ENCODE measurements at places on chromosomes 3 and 15.

- no peak for DNase-seq
Observed at GRCh38 chr3:141074529-141074928, 23.4 kb downstream of the SPSB4 start.

GRCh38 chr15:37359893-37360290 is 259.5 kb upstream of the MEIS2 start:
- no peak for DNase-seq

DNA sequence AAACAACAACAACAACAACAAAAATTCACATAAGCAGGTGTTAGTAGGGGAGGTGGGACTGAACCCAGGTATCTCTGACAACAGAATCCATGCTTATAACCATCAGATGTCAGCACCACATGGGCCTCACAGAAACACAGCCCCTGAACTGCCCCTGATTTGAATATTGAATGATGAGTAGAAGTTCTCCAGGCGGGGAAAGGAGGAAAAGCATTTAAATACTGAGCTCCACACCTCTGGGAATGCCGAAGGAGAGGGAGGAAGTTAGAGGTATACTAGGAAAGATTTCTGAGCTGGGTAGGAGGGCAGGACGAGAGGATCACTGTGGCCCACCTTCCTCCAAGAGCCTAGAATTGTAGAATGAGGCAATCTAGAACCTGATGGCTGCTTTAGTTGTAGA is 31.9 kb upstream of the EIF4A2 start:
- DNase-seq, result no peak

- no peak for DNase-seq
Observed at GRCh38 chr15:70259640-70260508, 162.2 kb upstream of the TLE3 start.

- no peak for DNase-seq
Observed at GRCh38 chr15:90884719-90885431, 571 bp downstream of the FES start.

DNA sequence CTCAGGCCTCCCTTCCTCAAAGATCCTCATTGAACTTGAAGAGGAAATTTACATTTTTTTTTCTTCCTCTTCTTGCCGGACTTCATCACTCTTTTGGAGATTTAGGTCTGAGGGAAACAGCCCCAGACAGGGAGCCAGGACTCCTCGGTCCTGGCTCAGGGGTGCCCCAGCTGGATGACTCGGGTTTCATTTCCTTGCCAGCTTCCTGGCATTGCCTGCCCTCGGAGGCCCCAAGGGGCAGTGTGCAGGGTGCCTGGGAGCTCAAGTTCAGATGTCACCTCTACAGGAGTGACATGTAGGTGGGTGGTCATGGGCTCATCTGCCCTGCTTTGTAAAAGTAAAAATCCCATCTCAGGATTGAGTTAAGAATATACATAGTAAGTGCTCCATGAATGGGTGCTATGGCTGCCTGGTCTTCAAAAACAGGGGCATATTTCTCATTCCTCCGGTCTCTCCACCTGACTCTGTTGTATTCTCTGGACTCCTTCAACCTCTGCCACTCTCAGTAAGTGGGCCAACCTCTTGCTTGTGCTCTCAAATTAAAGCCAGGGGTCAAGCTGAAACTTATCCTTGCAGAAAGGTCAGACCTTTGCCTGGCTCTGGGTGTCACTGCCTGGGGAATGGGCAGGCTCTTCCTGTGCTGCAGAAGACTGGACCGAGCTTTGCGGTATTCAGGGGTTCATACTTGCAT is 51.8 kb downstream of the SMAD6 start:
- no peak for DNase-seq

DNA sequence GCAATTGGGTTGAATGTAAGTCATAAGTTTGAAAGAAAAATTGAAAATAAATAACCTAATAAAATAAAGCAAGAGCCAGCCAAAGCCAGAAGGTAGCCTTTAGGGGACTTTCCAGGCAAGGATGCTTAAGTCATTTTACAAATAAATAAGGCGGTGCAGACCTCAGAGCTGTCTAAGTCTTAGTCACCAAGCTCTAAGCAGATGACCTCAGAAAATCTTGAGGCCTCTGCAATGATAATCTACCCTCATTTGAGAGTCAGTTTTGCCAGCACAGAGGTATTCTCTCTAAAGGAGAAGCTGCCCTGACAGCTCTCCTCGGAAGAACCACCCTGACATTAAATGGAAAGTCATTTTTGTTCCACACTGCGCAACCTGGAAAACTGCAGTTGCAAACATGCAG is 113.9 kb downstream of the OXNAD1 start:
- DNase-seq, result no peak

- no peak for DNase-seq
Observed at GRCh38 chr3:56468184-56469106, at the start of gene ERC2. TSS of gene ERC2 (minus strand) at chr3:56468467.

GRCh38 chr15:36960947-36961227 is 139.5 kb downstream of the MEIS2 start:
- DNase-seq, result no peak

DNA sequence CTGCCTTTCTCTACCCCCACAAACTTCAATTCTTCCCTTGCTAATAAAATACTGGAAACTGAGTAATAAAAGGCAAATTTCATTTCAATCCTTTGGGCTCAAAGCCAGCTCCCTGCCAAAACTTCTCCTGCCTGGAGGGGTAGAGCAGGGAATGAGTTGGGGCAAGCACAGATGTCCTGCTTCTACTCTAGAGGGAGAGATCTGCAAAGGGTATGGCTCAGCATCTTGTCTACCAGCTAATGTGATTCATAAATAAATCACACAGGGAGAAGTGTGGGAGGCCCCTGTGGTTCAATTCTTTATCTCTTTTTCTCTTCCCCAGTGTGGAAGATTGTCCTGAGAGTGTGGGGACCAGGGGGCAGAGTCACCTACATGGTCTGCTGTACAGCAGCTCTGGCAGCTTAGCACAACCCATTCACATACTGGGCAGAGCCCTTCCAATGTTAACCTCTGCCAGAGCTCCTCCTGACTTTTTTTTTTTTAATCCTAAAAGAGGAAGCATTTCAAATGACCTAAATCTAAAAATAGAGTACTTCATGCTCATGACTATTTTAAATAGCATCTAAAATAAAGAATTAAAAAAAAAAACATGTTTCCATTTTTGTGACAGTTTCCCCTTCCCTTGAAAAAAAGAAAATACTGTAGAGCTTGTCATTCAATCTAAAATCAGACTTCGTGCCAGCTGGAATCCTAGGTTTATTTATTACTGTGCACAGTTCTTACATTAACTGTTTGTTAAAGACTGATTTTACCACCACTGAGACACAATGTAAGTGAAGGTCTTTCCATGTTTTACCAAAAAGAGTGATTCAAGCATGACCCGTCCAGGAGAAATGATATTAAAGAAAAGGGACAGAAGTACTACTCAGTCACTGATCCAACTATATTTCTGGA is 1083.7 kb upstream of the CFAP20DC start:
- no peak for DNase-seq

- no peak for DNase-seq
Observed at GRCh38 chr15:39302936-39303335, 277.9 kb upstream of the THBS1 start.

DNA sequence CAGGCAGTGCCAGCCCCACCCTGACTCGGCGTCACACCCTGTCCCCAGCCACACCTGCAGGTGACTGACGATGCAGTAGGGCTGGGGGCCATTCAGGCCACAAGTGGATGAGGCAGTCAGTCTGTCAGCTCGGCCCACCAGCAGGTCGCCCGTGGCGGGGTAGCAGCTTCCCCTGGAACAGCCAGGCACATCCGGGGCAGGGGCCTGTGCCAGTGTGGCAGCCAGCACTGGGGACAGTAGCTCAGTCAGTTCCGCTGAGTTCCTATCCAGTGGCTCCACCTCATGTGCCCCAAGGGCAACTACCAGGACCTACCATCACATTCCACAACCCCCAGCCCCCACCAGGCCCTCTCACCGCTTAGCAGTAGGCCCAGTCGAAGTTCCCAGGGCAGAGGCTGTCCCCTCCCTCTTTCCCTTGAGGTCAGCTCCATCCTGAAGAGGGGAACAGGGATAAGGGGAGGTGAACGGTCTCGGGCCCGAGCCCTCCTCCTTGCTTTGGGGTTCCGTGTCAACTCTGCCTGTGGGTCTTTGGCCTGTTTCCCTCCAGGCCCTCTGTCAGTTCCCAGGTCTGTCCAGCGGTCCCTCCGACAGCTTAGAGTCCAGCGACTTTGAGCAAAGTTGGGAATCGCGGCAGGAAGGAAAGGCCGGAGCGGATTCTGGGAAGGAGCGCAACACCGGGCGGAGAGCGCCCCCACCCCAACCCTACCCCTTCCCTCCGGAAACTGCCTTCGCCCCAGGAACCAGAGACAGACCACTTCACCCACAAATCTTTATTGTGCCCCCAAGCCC is at the start of gene LAMB2:
LAMB2 (minus strand) TSS at position 614 of the 789 bp plus-strand sequence; CDS start at position 431, 183 bp downstream.
- peak; percentile 10 for DNase-seq

DNA sequence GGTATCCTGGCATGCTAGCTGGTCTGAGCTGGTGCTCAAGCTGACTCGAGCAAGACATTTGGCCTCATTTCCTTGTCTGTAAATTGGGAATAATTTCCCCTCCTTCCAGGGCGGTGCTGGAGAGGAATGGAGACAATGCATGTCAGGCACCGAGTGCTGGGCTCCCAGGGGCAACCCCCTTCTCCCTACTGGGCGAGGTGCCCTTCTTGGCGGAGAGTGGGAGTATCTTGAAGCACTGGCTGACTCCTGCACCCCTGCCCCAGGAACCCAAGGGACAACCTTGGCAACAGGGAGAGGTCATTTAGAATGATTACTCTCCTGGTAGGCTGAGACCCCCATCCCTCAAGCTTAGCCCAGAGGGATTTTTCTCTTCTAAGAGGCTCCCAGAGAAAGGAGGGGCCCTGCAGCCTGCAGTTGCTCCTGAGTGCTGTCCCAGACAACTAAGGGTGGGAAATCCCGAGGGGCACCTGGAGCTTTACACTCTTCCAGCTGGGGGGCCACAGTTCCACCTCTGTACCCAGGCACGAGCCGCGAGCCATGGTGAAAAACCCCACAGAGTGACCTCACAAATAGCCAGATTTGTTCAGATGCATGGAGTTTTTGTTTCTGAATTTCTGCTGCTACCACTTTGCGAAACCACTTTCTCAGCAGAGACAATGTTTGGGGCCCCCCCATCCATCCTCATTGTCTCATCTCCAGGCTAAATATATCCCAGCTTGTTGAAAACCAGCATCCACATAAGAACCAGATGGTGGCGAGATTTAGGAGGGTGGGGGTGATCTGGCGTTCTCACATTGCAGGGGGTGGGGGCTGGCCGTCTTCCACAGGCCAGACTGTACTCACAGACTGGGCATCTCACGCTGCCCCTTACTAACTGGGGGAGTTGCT is 44.8 kb downstream of the ABTB1 start:
- no peak for DNase-seq

GRCh38 chr15:56215769-56216168 is 27.9 kb downstream of the RFX7 start:
- DNase-seq, result no peak

GRCh38 chr3:123733341-123733740 is 148.5 kb upstream of the HACD2 start:
- no peak for DNase-seq

DNA sequence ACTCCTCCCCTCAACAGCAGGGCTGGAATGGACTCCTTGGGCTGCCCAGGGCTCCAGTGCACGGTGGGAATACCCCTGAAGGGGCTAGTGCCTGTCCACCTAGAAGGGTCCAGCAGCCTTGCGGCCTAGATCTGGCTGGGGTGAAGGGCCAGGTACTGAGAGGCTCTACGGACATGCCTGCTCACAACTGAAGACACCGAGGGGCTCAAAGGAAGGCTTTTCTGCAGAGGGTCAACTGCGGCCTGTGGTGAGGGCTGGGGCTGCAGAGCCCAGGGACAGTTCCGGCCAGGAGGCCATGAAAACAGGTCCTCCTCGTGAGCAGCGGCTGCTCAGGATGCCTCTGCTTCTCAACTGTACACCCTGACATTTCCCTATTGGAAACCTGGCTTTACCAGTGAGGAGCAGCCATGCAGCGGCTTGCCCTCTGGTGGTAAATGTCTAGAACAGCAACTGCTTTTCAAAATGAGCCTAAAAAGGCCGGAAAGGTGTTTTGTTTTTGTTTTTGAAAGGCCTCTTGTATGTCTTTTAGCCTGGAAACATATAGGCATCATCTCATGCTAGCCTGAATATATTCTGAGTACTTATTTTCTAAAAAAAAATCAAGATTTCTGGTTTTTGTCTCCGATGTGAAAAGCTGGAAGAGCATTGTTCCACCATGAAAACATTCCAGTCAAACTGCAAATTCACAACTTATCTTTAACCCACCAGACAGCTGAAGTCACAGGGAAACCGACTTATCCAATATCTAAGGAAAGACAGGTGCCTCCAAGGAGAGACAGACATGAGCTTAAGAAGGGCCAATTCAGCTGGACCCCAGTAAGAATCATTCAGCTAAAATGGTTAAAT is 163.4 kb downstream of the KLF13 start:
- no peak for DNase-seq

GRCh38 chr15:52660192-52660591 is 19.0 kb downstream of the ATOSA start:
- no peak for DNase-seq

DNA sequence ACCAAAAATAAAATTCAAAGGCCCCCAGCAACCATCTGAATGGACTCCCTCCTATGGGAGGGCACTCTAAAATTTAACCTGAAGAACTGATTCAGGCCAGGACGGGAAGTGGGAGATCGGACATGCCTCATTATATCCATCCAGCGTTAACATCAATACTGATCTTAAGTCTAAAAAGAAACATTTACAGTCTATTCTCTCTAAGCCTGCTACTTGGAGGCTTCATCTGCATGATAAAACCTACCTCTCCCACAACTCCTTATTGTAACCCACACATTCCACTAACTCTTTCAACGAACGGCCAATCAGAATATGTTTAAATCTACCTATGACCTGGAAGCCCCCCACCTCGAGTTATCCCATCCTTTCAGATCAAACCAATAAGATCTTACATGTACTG is 68.4 kb downstream of the HERC1 start:
- no peak for DNase-seq

DNA sequence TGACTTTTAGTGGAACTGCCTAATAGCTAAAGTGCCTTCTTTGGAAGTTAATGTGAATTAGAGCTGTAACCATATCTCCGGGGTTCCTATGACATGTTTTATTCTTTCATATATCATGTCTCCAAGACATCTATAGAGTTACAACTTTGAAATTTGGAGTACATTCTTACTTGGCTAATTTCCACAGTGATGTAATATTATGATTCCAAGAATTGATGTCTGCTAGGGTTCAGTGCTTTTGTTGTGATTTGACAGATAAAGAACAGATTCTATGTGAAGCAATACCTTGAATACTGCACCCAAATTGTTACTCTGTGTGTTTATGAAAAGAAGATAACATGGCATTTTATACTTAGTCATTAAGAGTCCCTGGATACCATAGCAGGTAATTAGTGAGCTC is 934.3 kb downstream of the NTRK3 start:
- DNase-seq, result no peak

GRCh38 chr3:102177075-102177755 is 257.6 kb upstream of the ZPLD1 start:
- DNase-seq, result no peak

- DNase-seq, result no peak
Observed at GRCh38 chr15:100973351-100974111, 54.4 kb downstream of the LRRK1 start.

DNA sequence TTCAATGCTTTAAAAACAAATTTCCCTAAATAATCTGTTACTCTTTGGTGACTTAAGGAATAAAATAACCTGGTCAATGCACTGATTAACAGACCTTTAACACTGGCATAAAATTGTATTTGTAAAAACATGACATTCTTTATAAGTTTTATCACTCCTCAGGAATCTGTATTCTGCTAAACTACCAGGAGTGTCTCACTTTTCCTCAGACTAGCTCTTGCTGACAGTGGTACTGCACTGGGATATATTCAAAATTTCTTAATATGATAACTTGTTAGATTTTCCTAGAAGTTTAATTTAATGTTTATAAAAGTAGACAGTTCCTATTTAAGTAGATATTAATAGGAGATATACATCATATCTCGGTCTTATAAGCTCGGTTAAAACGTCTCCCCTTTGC is 363.4 kb upstream of the ARHGEF26 start:
- no peak for DNase-seq
